ENCODE measurements at places on chromosomes 1 and 21. TPM values are rescaled to one million over a fixed set of nuclear protein-coding genes. Genes with fewer than 3 reads are reported as not detected.
A peak's percentile ranks its signal among the peaks of the same experiment; 100 is the strongest.

- peak; percentile 32 for DNase-seq
Measured at GRCh38 chr1:34984435-34984792, 733 bp downstream of the TMEM35B start.

DNA sequence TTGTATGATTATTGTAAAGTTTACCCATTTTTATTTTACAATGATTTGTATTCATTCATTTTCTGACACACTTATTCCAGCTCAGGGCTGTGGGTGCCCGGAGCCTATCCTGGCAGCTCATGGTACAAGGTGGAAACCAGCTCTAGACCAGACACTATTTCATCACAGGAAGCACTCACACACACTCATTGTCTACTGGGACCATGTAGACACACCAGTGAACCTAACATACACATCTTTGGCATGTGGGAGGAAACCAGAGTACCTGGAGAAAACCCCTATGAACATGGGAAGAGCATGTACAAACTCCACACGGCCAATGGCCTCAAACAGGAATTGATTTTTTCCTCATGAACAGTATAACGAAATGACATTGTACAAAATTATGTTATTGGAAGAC is 2.4 kb downstream of the DTL start:
- DNase-seq = no peak

DNA sequence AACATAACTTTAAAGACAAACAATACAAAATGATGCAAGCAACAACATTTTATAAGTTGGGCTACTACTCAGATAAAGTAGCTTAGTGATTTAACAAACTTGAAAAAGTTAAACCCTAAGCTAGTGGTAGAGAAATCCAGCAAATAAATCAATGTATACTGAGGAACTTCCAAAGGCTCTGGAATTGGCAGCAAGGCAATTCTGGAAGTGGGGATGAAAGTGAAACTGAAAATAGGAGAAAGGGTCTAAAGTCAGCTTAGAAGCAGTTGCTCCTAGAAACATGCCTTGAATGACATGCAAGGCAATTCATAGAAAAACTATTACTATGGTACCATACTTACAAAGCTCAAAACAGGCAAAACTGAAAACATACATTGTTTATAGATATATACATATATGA is 90.0 kb upstream of the CAMK1G start:
- peak; percentile 13 for DNase-seq

RNF186 gene
- total RNA-seq = not detected

TFF1 gene
- not detected for total RNA-seq

SH3BGR gene
- total RNA-seq = 17.4 TPM

All from myocyte (in vitro differentiated cells).